PC-3 (cell line): ENCODE measurements at places on chromosomes 3 and 15. TPM values are rescaled to one million over a fixed set of nuclear protein-coding genes. Genes with fewer than 3 reads are reported as not detected.

The TMEM266 gene
- not detected in 2 replicates for total RNA-seq

The GOLGA6D gene
- not detected in 2 replicates for total RNA-seq

DNA sequence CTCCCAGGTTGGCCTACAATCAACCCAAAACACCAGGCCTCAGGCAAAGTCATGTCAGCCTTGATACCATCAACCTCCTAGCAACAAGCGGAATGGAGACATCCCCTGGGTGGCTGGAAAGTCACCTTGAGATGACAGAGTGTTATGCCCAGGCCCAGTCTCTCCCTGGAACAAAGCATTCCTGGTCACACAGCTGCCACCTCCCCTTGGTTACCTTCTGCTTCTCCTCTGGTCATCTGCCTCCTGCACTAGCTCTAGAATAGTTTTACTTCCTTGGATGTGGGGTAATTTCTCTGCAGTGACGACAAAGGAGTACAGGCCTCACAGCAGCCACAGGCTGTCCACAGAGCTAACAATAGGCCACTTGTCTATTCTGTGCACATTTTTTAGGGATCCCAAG, 114.9 kb downstream of the RFTN1 start:
- no peak overlapping the region for H3K27ac ChIP-seq
- no peaks in the 10 kb centered on the region for H3K36me3 ChIP-seq
- DNase-seq, result no peak
- H3K4me1 ChIP-seq, result peaks cover 19% of the 10 kb centered on the region
- H3K4me3 ChIP-seq, result no peak overlapping the region

DNA sequence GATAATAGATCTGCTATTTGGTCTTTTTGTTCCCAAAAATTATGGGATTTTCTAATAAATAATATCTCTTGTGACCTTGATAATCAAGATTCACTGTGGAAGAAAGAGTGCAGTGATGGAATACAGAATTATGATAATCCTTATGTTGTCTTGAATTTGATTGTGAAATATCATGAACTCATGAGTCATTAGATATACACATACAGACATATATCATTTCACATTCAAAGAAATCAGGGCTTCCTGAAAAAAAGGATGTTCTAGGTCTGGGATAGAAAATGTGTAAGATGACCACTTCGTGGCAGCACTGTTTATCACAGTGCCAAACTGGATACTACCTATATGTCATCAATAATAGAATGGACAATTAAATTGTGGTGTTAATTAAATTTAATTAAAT, 97.7 kb downstream of the DPH6 start:
- no peaks in the 10 kb centered on the region for H3K27me3 ChIP-seq
- H3K4me3 ChIP-seq, result no peak overlapping the region
- H3K27ac ChIP-seq, result no peak overlapping the region
- no peaks in the 10 kb centered on the region for H3K36me3 ChIP-seq
- DNase-seq, result peak; percentile 68

DNA sequence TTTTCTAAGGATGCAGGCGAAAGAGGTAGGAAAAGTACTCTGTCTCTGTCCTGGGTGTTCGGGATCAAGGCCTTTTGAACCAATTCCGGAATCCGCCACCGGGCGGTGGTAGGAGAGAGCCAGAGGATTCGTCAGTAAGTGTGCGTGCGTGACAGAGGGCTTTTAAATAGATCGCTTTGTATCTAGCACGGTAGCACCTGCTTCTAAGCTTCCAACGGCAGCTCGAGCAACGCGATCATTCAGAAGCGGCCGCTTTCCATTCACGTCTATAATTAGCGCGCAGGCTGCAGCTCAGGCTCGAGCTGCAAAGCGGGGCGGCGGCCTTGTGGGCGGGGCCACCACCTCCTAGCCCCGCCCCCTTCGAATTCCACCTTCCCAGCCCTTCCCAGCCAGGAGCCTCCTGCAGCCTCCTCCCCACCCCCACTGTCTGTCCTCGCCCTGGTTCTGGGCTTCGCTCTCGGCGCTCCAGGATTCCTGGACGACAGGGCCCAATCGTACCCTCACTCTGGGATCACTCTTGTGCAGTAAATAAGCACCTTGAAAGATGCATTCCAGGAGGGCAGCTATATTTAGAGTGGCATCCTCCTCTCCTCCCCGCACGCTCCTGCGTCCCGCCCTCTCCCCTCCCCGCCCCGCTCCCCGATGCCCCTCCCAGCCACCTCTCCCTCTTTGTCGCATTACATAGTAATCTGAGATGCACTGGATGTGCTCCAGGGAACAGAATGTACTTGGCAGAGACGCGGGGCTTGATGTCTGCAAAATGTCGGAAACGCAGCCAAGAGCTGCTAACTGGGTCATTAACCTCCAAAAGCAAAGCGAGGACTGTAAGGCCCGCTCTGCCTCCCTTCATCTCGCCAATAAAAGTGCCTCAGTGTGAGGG, 224.1 kb upstream of the TPRG1 start:
- DNase-seq, result peak; percentile 95
- H3K27ac ChIP-seq, result peak overlapping the region; percentile 94
- H3K4me1 ChIP-seq, result peaks cover 45% of the 10 kb centered on the region
- H3K4me3 ChIP-seq, result peak overlapping the region; percentile 67

GRCh38 chr15:77168616-77169015, 97.7 kb upstream of the TSPAN3 start:
- no peaks in the 10 kb centered on the region for H3K36me3 ChIP-seq
- no peak for DNase-seq
- no peaks in the 10 kb centered on the region for H3K27me3 ChIP-seq
- no peak overlapping the region for H3K27ac ChIP-seq

The FOXB1 gene
- not detected in 2 replicates for total RNA-seq

- DNase-seq, result no peak
- peaks cover 17% of the 10 kb centered on the region for H3K4me1 ChIP-seq
- H3K27ac ChIP-seq, result no peak overlapping the region
Observed at GRCh38 chr3:144165482-144165881, 193.9 kb downstream of the DIPK2A start.

The PPP1R14D gene
- total RNA-seq, result 0.33 TPM in 1 of 2 replicates, not detected in the other

The SLC51A gene
- total RNA-seq, result 9.7 and 10.0 TPM in 2 replicates

The CYP8B1 gene
- total RNA-seq, result not detected in 2 replicates
